ENCODE measurements at places on chromosomes 5 and 9.

DNA sequence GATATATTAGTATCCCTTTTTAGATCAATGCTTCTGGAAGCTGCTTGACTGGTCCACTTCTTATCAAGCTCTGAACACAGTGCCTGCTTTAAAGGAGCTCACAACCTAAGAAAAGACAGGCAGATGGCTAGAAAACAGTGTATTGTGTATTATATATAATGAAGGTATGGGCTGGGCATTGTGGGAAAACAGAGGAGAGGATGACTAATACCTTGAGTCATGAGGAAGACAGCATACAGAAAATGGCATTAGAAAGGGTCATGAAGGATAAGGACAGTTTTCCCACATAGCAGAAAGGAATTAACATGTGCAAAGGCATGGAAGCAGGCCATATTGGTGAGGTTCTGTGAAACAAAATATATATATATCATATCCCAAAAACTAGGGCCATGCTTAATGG, 309.6 kb downstream of the MLLT3 start:
- no peak for DNase-seq

- no peak for DNase-seq
Measured at GRCh38 chr5:108857905-108858304, 110.2 kb downstream of the FER start.

GRCh38 chr9:27519466-27520465, 4.3 kb upstream of the IFNK start:
- DNase-seq, result no peak

- no peak for DNase-seq
Measured at GRCh38 chr5:74766418-74766848, 484 bp downstream of the GFM2 start.

- no peak for DNase-seq
Measured at GRCh38 chr5:139960723-139961383, 82.2 kb downstream of the NRG2 start.

DNA sequence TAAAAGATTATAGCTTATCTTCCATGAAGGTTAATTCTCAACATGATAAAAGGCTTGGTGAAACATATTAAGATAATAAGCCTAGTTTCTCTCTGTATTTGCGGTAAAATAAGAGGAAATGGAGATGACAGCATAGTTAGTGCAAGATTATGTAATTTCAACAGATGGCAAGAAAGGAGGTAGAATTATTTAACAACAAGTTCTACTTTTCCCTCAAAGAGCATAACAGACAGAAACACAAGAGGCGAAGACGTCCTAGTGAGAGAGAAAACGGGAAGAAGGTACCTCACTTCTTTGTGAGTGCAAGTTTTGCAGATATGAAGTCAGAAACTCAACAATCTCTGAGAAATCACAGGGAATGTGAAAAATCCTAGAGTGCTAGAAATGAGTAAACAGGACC, 144.8 kb upstream of the ADCY2 start:
- no peak for DNase-seq

GRCh38 chr9:87840134-87840533, 42.5 kb upstream of the SPATA31E1 start:
- no peak for DNase-seq

DNA sequence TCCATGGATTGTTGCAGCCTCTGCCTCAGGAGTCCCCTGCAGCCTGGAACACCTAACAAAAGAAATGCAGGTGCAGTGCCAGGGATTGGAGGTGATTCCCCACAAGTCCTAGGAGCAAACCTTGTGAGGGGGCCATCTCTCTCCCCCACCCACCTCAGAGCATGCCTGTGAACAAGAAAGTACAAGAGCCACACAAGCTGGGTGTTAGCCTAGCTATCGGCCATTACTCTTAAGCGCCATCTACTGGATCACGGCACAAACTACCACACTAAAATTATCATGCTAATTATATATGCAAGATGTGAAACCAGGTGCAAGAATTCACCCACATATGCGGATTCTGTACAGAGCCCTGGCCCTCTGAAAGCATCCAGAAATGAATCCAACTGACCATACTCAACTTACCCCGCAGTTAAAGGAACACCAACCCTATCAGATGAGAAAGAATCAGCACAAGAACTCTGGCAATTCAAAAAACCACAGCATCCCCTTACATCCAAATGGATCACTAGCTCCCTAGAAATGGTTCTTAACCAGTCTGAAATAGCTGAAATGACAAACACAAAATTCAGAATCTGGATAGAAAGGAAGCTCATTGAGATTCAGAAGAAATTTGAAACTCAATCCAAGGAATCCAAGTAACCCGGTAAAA, 16.5 kb upstream of the PRSS3 start:
- DNase-seq, result peak; percentile 31

DNA sequence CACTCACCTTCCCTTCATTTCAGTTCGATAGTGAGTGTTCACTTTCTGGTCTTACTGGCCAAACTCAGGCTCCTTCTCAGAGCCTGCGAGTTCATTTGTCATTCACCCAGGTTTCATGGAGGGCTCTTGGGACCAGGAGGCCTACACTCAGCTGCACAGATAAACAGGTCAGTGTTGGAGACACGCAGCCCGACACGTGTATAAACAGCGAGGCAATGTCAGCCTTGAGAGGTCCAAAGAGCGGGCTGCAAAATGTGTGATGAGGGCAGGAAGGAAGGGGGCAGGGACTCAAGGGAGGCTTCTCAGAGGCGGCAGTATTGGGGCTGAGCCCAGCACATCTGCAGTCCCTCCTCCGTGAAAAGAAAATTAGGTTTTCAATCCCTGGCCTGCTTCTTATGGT, 82.6 kb upstream of the ZNF618 start:
- no peak for DNase-seq

- DNase-seq, result no peak
Measured at GRCh38 chr5:172758077-172758833, 12.7 kb downstream of the DUSP1 start.

GRCh38 chr9:137480686-137481683, 21.9 kb upstream of the NSMF start:
- no peak for DNase-seq

- no peak for DNase-seq
Measured at GRCh38 chr5:157710882-157711281, 20.3 kb upstream of the THG1L start.

GRCh38 chr9:23830929-23831730, 5.1 kb upstream of the ELAVL2 start:
- DNase-seq, result no peak

- no peak for DNase-seq
Measured at GRCh38 chr5:102048940-102049339, 247.1 kb downstream of the SLCO4C1 start.

DNA sequence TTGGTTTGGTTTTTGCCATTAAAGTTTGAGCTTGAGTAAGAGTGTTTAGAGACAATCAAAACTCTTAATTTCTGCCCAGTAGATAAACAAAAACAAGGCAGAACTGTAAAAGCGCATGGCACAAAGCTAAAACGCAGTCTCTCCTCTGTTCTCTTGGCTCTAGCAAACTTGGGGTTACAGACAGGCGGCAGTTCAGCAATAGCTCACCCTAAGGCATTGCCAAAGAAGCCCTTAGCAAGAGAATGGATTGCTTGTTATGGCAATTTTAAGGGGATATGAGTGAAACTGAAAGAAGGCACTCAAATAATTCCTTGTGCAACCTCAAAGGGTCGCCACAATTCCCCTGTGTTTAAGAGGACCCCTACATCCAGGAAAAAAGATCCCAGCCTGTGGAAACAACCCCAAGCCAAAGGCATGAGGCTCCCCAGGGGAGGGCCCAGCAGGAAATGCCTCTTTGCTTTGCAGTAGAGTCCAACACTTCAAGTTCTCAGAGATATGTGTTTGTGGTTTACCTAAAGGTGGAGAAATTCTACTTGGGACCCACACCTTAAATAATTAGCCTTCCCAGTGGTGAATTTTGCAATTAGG, 317.0 kb upstream of the MPDZ start:
- no peak for DNase-seq

DNA sequence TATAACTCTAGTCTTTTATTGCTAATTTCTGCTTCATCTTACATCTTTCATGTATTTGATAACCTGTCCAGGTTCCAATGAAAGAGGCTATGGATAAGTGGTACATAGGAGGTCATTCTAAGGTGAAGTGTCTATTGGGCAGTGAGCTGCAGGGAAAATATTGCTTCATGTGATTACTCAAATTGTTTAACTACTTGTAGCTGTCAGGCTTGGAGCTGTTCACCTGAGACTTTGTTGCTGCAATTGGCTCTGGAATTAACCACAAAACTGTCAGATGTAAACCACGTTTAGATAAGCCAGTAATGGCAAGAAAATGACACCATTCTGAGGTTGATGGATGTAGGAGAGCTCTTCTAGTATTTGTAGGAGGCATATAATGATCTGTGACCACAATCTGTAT, 26.0 kb downstream of the ADAMTSL1 start:
- DNase-seq, result no peak

DNA sequence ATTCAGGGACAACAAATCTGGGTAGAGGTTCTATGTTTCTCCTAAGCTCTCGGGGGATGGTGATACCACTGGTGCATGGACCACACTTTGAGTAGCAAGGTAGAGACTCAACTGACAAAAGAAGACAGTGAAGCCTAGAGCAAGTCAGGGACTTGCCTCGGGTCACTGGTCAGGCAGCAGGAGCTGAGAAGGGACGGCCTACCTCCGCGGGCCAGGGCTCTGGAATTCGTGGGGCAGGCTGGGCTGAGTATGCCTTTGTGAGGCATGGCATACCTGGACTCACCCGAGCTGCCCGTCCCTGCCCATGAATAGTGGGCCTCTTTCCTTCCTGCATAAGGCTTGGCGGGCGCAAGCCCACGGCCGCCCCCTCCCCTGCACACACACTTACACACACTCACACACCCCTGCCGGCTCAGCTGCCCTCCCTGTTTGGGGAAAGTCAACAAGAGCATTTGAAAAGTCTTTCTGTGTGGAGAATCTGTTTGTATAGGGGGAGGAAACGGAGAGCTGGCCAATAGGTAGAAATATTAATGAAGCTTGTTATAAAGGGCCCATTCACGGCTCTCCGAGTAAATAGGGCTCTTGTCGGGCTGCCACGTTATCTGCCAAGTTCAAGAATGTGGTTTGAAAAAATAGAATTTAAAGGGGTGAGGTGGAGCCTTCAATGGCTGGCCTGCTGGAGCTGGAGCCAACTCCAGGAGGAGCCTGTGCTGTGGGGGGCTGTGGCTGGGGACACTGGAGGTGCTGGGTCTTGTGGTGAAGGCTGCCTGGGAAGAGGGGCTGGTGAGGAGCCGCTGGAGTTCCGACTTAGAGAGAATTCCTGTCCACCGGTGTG, 19.1 kb upstream of the KIF12 start:
- no peak for DNase-seq

- no peak for DNase-seq
Measured at GRCh38 chr9:86405926-86406325, 51.7 kb upstream of the TUT7 start.

- DNase-seq, result no peak
Measured at GRCh38 chr5:72402959-72403628, 82.9 kb downstream of the PTCD2 start.

GRCh38 chr9:108552459-108553040, 303.2 kb downstream of the ACTL7B start:
- DNase-seq, result no peak

- DNase-seq, result no peak
Measured at GRCh38 chr9:97938081-97938644, at the start of gene HEMGN. Gene HEMGN, minus strand, starts transcription at chr9:97938172. Its CDS starts 36 bp downstream, at chr9:97938136.

- DNase-seq, result no peak
Measured at GRCh38 chr9:124631326-124631725, 124.1 kb upstream of the NR5A1 start.

- no peak for DNase-seq
Measured at GRCh38 chr5:170317499-170317898, 19.9 kb upstream of the LCP2 start.

DNA sequence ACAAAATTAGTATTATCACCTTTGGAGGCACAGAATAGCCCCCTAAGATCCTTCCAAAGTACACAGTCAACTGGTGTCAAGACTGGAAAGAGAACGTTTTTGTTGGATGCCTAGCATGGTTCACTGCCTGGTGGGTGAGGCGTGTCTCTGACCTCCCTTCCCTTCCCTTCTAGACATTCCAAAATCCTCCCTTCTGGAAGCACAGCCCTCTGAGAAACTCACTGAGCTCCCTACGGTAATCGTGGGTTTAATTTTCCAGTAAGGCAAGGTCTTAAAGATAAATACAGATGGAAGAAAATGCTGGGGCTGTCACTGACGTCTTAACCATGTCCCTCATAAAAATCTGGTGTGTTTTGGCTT, 138.8 kb downstream of the LIFR start:
- no peak for DNase-seq

DNA sequence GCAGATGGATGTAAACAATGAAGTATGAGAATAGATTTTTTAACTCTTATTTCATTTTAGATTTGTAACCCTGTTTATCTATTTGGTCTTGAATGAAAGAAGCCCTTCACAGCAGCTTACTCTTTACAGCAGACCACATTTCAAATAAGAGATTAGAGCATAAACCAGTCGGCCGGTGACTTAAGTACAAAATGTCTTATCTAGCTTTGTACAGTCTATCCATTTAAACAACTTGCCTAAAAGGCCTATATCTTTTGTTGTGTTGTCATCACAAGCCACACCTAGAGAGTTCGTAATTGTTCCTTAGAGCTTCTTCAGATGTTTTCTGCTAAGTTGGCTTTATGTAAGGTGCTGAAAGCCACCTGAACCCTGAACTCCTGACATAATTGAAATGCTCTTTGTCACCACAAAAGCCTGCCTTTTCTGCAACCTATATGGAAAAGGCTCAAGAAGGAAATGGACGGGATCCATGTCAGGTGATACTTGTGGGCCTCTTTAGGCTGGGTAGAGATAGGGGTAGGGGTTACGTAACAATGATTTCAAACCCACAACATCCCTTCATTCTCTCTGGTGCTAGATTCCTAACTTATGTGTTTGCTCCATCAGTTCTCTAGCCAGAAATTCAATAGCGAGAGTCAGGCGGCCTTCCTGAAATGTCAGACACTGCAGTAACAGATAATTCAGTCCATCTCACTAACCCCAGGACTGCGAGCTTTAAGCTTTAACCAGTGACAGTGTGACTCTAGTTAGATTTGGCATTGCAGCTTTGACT, 162.5 kb downstream of the CD180 start:
- DNase-seq, result no peak

- DNase-seq, result no peak
Measured at GRCh38 chr9:35488566-35489312, 1.2 kb upstream of the RUSC2 start.

GRCh38 chr9:121784731-121785411, 133.4 kb downstream of the DAB2IP start:
- no peak for DNase-seq

DNA sequence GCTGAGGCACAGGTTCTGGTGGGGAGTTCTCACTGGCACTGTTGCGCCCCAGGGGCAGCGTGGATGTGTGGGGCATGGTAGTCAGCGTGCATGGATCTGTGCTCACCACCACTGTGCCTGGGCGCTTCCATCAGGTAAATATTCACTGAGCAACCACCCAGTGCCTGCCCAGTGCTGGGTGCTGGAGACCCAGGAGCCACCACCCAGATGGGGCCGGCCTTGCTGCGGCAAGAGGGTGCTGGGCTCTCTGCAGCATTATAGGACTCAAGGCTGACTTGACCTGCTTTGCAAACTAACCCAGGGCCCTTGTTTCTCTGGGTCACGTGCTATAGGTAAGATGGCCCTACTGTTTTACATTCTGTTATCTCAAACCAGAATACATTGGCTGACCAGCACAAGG, 60.5 kb downstream of the DAP start:
- DNase-seq, result no peak
